ENCODE measurements at places on chromosomes 6 and 20.
A peak's percentile ranks its signal among the peaks of the same experiment; 100 is the strongest.

- no peak for DNase-seq
Observed at GRCh38 chr6:108179741-108180140, 13.9 kb downstream of the NR2E1 start.

DNA sequence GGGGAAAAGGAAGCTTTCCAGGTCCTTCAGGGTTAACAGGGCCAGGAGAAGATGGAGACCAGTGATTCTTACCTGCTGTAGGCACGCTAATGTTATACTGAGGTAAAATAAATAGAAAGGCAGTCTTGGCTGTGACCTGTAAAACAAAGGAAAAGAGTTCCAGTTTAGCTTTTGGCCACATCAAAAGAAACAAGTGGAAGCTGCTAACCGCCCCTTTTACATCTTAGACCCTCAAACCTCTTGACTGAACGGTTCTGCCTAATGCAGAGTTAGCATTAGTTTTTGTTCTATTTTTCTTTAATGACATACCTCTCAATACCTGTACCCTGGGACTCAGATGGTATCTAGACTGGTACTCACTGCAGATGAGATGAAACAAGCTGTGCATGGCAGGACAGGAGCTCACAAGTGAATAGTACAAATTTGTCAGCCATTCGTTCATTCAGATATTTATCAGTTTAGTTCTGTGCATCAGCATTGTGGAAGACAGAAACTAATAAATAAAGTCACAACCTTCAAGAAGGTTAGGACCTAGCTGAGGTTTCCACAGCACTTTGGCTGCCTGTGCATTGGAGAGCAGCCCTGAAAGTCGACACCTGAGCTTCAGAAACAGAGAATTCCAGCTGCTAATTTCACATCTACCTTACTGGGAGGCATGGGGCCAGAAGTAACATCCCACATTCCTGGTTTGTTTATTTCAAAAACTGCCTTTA lies 41.0 kb downstream of the TRAM2 start:
- DNase-seq, result no peak

- DNase-seq, result peak; percentile 100
Observed at GRCh38 chr6:116531675-116532570, 13.6 kb downstream of the TRAPPC3L start.

- no peak for DNase-seq
Observed at GRCh38 chr20:4179545-4179944, 164.2 kb upstream of the RNF24 start.

- no peak for DNase-seq
Observed at GRCh38 chr6:3324262-3324942, 65.7 kb downstream of the PSMG4 start.

DNA sequence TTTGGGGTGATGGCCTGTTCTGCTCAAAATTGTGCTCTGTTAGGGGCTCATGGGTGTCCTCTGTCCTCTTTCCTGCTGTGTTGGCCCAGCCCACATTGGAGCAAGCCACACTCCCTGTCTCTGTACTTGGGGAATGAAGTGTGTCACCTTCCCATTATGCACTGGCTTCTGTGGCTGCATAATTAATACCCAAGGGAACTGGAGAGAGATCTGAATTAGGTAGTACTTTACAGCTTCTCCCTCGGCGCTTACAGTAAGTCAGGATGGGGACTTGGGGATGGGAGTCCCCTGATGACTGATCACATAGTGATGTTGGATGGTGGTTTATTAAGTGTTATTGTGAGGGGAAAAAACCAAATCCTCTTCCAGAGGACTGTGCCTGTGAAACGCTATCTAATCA lies 116.6 kb downstream of the FOXO3 start:
- DNase-seq, result no peak

Measured in NCI-H2029 (cell line).